Stimulated activated CD4-positive, alpha-beta T cell treated with anti-CD3 and anti-CD28 coated beads, Interleukin-1b, Interleukin-23, amount 100 ng/mL, for 1 hour (primary cell): ENCODE measurements at places on chromosomes 7 and 10.

GRCh38 chr7:47479821-47480575 is 101.9 kb downstream of the TNS3 start:
- no peak for DNase-seq

DNA sequence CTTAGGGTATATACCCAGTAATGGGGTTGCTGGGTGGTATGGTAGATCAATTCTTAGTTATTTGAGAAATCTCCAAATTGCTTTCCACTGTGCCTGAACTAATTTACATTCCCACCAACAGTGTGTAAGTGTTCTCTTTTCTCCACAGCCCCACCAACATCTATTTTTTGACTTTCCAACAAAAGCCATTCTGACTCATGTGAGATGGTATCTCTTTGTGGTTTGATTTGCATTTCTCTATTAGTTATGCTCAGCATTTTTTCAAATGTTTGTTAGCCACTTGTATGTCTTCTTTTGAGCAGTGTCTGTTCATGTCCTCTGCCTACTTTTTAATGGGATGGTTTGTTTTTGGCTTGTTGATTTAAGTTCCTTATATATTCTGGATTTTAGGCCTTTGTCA is 66.4 kb downstream of the MGAM2 start:
- no peak for DNase-seq

DNA sequence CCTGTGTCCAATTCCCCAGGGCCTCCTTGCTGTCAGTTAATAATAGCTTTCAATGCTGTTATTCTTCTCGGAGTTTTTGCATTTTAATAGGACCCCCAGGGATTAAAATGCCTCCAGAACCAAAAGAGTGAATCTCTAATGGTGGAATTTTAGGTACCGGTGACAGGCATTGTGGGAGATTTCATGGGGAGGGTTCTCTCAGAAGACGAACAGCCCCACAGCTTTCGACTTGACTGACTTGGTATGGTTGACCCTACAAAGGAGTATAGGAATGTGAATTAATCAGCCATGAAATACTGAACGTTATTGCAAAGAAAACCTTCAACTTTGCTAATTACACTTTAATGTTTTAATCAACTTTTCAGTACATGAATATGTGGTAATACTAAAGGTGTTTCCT is 206.3 kb upstream of the FZD8 start:
- no peak for DNase-seq

DNA sequence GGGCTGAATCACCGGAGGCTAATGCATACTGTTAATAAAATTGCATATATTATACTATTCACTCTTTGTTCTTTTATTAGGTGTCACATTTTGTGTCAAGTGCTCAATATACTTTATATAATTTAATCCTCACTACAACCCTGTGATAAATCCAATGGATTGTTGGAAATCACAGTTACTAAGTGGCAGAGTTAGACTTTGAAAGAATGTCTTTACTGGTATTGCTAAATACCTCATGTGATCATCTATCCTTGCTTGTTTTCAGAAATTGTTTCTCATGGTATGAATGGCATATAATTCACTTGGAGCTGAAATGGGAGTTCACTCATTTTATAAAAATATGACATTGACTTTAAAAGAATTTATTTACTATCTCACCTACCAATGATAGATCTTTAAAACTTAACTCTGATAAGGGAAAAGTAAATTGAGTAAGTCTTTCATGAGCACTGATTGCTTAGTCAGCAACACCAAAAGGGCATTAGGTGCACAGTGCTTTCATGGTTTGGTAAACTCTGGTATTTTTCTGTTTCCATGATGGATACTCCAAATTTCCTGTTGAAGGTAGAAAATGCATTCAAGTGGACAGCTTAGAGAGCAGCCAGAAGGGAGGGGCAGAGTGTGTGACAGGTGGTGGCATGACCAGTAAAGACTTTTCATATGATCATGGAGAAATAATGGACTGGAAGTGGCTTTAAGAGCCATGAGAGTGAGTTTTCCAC is 22.6 kb downstream of the ENKUR start:
- DNase-seq = no peak

GRCh38 chr10:115744089-115744488 is 528.9 kb downstream of the GFRA1 start:
- no peak for DNase-seq

- no peak for DNase-seq
These were observed 282.1 kb upstream of the ZNF32 start for GRCh38 chr10:43930777-43931176.

GRCh38 chr10:13621931-13622330 is 35.2 kb downstream of the PRPF18 start:
- DNase-seq = no peak

- DNase-seq = no peak
These were observed at the start of gene DENND11 for GRCh38 chr7:141702047-141702567. Gene DENND11, minus strand, starts transcription at chr7:141702166. Its CDS starts 13 bp downstream, at chr7:141702153.

GRCh38 chr7:96238474-96238873 is 83.4 kb downstream of the SLC25A13 start:
- no peak for DNase-seq

DNA sequence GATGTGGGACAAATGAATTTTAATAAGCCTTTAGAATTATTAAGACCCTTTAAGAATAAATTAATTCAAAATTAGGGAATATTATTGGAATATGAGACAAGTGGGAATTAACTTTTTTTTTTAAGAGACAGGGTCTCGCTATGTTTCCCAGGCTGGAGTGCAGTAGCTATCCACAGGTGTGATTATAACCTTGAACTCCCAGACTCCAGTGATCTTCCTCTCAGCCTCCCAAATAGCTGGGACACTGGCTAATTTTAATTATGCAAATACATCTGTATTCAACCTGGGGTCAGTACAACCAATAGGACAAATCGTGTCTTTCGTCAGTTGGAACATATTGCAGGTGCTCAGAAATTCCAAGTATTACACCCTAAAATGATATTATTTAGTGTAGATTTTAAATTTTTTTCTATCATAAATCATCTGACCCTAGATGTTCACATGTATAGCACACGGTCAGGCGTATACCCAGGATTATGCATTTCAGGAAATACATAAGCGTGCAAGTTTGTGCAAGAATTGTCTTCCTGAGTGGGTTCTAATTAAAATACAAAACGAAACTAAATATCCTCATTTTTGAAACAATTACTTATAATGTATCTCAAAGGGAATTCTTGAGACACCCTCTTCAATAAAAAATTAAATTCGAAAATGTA is 1.2 kb downstream of the NT5C3A start:
- DNase-seq = no peak

DNA sequence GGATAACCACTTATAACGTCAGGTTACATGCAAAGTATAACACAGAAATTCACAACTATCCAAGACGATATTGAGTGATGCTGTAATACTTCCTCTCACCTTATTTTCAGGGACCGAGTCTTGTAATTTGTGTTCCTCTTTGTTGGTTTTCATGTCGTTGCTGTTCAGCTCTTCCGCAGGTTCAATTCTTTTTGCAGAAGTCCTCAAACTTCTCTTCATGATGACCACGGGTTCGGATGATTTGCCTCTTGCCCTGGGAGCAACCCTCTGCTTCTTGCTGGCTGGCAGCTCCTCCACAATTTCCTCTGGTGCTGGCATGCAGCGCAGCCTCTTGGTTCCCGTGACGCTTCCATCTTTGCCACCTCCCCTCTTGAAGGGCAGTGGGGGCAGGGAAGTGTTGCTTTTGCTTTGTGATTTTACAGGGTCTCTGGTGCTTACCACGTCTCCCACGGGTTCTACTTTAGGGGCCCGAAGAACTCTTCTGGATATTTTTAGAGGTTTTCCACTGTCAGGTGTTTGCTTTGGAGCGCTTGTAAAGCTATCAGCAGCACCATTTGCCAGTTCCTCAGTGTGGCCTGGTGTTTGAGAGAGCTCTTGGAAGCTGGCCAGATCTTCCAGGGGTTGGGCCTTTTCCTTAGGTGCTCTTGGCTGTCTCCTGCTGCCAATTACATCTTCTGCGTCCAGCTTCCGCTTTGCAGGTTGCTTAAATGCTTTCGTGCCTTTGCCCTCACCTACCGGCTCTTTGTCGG is 23.6 kb downstream of the MKI67 start:
- DNase-seq = no peak

GRCh38 chr7:97081521-97082300 is 35.8 kb upstream of the SDHAF3 start:
- DNase-seq = no peak

DNA sequence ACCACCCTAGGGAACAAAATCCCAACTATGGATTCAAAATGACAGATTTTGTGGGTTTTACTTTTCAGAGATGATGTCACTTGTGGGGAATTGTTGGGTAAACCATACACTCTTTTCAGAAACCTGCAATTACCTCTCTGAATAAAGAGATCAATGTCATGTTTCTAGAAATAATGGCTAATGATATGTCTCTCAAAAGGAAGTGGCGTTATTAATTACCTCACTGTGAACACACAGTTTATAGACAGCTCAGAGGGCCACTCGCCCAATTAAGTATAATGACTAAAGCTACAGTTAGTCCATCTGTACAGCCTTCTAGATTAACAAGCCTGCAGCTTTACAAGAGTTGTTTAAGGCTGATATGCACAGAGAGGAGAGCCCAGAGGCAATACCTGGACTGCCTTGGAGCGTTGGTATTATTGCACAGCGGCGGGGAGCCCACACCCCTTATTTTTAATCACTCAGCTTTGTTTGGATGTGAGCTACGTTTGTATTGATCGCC is 79.5 kb downstream of the RAB11FIP2 start:
- no peak for DNase-seq

- DNase-seq = no peak
These were observed 36.2 kb downstream of the VIPR2 start for GRCh38 chr7:159108491-159108890.

DNA sequence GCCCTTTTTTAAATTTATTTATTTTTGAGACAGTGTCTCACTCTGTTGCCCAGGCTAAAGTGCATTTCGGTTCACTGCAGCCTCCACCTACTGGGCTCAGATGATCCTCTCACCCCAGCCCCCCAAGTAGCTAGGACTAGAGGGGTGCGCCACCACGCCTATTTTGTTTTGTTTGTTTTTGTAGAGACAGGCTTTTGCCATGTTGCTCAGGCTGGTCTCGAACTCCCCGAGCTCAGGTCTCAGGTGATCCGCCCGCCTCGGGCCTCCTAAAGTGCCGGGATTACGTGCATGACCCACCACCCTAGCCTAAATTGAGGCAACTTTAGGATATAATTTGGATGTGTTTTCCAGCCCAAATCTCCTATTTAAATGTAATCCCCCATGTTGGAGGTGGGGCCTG is 805 bp downstream of the ZNF736 start:
- no peak for DNase-seq

DNA sequence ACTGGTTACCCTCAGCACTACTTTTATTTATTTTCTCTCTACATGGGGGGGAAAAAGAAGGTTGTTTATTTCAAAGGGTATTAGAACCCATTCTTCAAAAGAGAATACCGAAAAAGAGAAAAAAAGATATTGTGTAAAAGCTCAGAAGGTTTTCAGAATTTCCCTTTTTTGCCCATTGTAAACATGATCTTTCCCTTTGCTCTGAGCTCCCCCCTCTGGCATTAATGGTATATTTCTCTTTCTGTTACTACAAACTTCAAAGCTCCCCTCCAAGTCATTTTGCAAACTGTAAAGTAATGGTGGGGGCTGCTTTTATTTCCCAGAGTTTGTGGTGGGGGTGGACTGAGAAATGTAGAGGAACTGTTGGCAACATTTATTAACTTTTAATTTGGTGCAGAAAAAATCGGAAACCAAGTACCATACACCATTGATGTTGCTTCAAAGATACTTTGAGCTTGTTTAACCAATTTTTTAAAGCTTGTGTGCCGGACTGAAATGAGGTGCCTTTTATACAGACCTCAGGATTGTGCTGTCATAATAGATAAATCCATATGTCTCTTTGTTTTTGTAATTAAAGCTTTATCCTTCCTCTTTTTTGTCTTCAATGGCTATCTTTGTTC is 181.5 kb downstream of the EXOC4 start:
- no peak for DNase-seq

GRCh38 chr7:35726654-35727053 is 31.7 kb upstream of the HERPUD2 start:
- DNase-seq = no peak

DNA sequence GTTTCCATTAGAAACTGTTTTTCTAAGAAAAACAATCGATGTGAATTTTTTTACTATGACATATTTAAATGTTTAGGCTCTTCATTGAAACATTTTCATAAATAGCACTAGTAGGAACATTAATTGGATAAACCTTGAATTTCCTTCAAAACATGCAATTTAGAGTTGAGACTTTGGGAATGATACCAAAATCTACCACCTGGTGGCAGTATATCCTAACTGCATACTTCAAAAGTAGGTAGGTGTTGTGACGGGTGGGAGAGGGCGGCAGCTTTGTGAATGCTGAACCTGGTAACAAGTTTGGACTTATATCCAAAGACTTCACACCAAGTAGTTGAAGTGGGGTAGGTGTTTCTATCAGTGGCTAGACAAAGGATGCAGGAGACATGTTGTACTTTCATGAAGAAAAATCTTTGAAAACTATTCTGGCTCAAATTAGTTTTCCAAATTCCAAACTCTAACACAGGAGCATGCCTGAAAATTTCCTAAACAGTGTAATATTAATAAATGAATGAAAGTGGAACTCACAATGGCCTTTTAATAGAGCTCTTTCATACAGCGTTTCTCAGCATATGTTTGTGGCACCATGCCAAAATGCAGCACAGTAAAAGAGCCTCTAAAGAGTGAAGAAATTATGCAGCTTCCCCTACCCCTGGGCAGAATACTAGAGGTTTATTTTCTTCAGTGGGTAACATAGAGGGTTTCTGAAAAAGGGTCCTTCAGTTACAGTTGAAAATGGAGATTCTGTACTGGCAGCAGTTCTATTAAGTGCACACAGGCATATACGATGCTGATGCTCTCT is 201.0 kb upstream of the TPK1 start:
- no peak for DNase-seq
